ENCODE measurements at places on chromosomes 11 and 22.

DNA sequence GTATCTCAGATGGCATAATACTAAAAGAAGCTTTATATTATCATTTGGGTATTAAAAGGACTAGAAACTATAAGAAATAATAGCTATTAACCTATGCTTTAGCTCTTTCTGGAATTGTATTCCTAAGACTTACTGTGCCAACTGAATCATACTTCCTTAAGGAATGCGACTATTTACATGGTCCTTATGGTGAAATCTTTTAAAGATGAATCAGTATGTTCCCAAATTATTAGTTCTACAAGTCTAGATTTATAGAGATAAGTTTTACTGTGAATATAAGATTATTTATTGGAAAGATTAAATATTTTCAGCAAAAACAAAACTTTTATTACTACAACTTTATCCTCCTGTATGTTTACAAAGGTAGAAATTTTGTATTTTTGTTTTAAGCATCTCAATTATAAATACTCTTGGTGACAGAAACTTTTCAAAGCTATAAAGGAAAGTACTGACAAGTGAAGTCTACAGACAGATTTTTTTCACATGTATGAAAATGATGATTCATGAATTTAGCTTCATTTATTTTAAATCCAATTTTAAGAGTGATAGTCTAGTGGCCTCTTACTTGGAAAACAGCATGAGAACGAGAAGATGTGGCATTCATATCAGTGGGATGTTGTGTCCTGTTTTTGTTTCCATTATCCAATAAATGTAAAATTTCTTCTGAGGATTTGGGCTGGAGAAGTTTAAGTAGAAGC, 17.8 kb downstream of the KIF18A start:
- DNase-seq, result no peak

DNA sequence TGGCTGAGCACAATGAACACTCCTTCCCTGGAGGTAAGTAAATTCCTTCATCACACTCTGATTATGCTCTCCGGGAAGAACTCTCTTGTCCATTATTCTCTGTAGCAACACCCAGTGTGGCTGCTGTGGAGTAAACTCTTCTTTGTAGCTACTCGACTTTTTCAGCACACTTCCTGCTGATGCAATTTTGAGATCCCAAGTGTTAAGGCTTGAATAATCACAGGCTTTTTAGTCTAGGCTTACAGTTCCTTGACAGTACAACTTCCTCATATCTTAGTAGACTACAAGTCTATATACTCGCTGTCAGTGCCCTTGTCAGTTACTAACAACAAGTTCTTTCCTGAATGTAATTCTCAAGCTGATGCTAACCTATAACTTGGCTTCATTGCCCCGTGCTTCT, 301.8 kb upstream of the API5 start:
- DNase-seq, result no peak

DNA sequence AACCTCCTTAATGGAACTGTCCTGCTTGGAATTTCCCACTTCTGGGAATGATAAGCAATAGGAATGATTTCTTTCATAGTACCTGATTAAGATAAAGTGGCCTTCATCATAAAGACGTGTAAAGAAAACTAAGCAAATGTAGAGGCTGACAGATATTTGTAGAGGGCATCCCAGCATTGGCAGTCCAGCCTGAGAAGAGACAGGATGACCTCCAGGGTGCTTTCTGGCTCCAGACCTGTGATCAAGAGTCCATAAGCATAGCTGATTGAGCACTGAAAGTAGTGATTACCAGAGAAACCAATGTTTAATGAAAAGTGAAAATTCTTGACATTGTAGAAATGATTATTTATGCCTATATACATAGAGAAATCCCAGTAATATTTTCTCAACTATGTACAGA, 33.6 kb downstream of the YAP1 start:
- DNase-seq, result no peak

- DNase-seq, result peak; percentile 92
Measured at GRCh38 chr11:67354075-67355022, 1.0 kb upstream of the POLD4 start.

GRCh38 chr11:60994541-60995080, 23.1 kb downstream of the CD6 start:
- DNase-seq, result no peak

DNA sequence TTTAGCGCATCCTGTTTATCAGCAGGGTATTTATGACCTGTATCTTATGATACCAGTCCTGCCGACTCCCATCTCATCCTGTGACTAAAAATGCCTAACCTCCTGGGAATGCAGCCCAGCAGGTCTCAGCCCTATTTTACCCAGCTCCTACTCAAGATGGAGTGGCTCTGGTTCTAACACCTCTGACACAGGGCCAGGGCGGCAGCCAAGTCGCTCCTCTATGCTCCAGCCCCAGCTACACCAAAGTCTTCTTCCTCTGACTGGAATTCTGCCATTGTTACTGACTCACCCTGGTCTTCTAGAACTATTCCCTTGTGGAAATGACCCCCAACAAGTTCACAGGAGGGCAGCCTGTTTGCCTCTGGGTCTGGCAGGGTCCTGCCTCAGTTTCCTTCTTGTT, 7.9 kb upstream of the C1QTNF6 start:
- DNase-seq, result no peak

- DNase-seq, result no peak
Measured at GRCh38 chr11:67463186-67463585, 5.9 kb downstream of the TMEM134 start.

DNA sequence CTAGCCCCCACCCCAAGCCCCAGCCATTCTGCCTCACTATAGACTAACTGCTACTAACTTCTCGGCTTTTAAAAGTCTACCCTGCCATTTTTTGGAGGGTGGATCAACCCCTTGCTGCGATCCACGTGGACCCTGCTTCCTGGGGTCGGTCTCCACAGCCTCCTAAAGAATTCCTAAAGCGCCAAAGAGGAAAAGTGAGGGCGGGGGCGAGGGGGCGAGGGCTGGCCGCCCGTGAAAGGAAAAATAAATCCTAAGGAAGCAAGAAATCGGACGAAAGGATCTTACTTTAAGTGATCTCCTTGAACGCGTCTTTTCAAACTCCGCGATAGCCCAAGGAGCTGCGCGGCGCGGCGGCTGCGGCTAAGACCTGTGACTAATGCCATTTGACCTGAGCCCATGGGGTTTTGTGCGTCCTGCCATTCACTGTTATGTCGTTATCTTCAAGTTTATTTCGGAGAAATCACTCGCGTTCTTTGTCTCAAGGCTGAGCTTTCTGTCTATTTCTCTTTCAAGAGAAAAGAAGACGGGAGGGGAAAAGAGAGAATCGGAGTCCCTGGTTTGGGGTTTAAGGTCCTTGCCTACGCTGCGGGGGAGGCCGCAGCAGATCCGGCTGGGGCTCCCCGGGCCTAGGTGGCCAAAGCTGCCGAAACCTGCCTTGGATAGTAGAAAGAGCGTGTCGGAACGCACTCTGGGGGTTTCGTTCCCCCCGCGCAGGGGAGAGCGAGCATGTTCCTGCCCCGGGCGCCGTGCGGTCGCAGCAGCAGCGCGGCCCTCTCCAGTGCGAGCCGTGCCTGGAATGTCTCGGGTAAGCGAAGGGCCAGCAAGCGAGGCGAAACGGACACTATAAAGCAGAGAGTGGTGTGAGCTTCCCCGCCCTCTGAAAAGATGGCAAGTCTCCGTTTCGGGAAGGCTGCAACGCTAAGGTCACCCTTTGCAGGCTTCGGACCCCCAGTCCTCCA, 2.8 kb upstream of the DBX1 start:
- DNase-seq, result no peak

GRCh38 chr22:49413551-49413950, 414.1 kb downstream of the BRD1 start:
- DNase-seq, result no peak

GRCh38 chr11:7545611-7546010, 31.8 kb downstream of the PPFIBP2 start:
- DNase-seq, result no peak

DNA sequence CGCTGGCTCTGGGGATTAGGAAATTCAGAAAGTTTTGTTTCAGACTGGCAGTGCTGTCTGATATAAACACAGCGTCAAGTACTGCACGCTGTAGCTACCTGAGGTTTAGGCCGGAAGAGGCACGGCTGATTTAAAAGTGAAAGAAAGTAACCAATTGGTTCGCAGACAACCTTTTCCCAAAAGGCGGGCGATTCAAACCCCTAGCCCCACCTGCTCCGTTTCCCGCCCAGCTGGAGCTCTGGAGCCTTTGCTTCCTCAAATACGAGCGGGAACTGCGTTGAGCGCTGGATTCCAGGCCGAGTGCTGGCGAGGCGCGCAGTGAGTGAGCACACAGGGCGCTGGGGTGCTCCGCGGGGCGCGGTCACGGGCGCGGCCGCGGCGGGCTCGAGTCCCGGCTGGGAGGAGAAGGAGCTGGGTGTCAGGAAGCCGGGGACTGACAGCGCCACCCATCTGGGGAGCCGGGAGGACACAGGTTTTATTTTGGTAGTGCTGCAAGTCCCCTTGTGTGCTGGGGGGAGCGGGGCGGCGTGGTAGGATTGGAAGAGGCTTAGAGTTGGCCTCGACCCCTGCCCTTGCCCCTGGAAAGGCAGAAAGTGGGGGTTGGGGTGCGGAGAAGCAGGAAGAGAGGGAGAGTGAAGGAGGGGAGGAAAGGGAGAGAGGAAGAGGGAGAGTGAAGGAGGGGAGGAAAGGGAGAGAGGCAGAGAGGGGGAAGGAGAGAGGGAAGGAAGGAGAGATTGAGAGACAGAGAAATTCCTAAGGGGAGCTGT, 2.1 kb downstream of the FAM111A start:
- DNase-seq, result peak; percentile 86

DNA sequence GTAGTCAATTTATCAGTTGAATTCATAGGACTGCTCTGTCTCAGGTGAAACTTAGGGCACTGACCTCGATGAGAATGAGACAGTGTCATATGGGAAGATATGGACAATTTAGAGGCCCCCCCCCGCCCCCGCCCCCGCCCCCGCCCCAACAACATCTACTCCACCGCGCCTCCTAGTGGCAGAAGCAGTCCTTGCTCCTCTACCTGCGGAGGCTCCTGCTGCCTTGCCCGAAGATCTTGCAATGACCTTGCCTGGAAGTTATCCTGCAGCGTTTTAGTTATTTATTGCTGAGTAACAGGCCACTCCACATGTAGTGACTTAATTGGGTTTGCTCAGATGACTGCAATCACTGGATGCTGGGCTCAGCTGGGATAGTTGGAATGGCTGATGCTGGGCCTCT, 15.2 kb downstream of the SERPINH1 start:
- no peak for DNase-seq
